Esophagus mucosa (tissue), 1 donor: ENCODE measurements at places on chromosomes 6 and 20.

GRCh38 chr20:59810449-59811187 is 122.8 kb downstream of the SYCP2 start:
- no peak for ATAC-seq

- ATAC-seq, result no peak
Observed at GRCh38 chr6:166026586-166027126, 141.0 kb downstream of the TBXT start.

DNA sequence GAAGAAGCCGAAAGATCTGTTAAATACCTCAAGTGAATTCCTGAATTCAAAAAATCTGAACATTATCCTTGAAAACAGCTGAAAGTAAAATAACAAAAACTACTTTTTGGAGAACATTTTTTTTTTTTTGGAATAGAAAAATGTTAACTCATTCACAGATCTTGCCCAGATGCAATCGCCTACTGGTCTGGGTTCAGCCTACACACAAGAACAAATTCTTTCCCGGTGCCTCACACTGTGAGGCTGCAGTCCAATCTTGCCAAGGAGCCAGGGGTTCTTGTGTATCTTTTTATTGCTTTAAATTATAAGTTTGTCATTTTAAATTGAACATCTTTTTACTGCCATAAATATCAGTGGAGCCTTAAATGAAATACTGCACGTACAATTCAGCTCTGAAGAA is 41.2 kb upstream of the TMEM200A start:
- no peak for ATAC-seq

DNA sequence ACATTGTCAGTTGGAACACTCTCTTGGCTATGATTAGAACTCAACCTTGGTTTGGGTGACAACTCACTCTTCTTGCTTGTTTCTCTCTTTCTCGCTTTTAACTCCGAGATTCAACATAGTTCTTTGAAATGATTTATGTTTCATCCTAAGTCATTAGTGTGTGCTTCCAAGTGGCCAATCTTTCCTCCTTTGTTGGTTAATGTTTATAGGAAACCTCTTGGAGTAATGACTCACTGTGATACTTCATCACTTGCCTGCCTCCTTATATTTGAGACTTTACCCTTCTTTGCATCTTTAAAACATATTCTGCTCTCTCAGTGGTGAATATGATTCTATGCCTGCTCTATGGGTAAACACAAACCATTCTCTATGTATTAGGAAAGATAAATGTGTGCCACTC is 279.7 kb upstream of the FLRT3 start:
- no peak for ATAC-seq

GRCh38 chr6:106528521-106528920 is 100.8 kb downstream of the RTN4IP1 start:
- ATAC-seq, result no peak

DNA sequence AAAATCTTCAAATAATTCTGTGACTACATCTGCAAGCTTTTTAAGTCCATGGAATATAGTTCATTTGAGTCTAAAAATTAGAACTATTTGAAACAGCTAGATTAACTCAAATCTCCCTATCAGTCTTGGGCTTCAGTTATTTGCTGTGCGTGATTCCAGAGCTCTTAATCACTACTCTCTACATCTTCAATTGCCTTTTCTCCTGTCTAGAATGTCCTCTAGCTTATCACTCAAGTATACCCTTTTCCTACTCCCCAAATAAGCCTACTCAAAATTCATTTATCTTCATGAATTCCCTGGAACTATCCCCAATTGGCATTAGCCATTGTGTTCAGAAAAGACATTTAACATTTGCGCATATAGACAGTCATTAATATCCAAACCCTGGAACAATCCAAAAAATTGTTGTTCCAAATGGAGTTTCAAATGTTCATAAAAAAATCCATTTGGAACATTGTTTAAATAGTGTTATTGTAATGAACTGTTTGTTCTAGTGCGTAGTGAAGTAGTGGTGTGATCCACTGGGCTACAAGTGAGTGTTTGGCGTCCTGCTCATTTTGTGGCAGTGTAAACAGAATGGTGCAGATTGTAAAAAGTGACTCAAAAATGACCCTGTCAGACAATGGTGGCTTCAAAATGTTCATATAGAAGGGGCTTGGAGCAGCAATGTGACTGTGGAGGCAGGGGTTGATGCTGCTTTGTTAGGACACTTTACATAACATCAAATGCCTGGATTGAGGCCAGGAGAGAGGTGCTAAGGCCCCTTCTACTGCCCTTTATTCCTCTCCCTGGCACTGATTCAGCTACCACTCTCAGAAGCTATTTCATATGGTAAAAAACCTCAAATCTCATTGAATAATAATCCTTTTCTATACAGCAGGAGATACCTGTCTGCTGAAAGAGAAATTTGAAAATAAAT is 122.3 kb downstream of the KIF6 start:
- no peak for ATAC-seq

DNA sequence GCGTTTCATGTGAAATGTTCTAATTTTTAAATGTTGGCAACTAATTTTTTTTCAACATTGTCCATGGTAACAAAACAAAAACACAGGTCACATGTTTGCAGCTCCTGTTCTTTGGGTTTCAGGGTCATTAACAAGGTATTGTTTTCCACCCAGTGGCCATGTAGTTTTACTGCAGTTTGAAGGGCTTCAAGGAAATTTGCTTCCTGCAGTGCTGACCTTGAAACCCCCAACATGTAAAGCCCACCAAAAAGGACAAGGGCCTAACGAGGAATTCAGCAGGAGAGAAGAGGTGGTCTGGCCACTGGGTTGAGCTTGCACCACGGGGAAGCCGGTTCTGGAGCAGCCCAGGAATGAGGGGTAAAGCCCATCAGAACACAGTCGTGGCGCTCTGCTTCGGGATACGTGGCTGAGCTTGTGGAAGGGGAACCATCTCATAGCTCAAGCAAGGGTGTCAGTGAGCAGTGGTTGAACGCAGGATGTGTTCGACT is 13.9 kb upstream of the KLHL31 start:
- peak; percentile 31 for ATAC-seq
